ENCODE measurements at places on chromosomes 12 and 14.

- no peak for DNase-seq
Measured at GRCh38 chr12:127640181-127640886, 626.6 kb upstream of the TMEM132C start.

- DNase-seq, result no peak
Measured at GRCh38 chr14:21264025-21264801, 5.0 kb downstream of the HNRNPC start.

- no peak for DNase-seq
Measured at GRCh38 chr12:113238309-113238708, 17.0 kb downstream of the TPCN1 start.

- DNase-seq, result no peak
Measured at GRCh38 chr12:67483871-67484554, 164.5 kb upstream of the DYRK2 start.

- DNase-seq, result no peak
Measured at GRCh38 chr12:71282925-71283324, 125.1 kb upstream of the TSPAN8 start.

- DNase-seq, result no peak
Measured at GRCh38 chr14:24875203-24875838, 174.6 kb downstream of the STXBP6 start.

DNA sequence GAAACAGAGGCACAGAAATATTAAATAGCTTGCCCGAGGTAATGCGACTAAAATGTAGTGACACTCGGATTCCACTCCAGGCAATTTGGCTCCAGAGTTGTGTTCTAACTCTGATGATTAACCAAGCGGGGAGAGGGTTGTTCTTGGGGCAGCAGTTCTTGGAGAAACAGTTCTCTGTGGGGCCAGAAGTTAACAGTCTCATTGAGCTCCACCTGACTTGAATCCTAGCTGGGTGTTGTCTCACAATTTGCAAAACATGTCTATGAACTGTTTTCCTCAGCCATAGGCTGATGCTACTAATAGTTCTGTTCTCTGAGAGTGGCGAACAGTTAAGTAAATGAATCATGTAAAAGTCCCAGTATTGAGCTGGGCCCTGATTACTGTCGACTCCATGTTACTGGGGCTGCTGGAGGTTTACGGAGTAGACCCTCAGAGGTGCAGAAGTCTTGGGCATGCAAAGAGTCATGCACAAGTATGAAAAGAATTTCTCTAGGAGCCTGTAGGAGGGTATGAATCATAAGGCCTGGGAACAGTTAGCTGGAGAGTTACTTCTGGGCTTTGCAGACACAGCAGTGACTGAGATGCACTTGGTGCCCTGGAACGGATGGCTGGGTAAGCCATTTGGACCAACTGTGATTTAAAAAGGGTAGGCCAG, 15.4 kb upstream of the NIN start:
- DNase-seq, result no peak

GRCh38 chr12:65532162-65532561, 253.7 kb downstream of the MSRB3 start:
- DNase-seq, result no peak

DNA sequence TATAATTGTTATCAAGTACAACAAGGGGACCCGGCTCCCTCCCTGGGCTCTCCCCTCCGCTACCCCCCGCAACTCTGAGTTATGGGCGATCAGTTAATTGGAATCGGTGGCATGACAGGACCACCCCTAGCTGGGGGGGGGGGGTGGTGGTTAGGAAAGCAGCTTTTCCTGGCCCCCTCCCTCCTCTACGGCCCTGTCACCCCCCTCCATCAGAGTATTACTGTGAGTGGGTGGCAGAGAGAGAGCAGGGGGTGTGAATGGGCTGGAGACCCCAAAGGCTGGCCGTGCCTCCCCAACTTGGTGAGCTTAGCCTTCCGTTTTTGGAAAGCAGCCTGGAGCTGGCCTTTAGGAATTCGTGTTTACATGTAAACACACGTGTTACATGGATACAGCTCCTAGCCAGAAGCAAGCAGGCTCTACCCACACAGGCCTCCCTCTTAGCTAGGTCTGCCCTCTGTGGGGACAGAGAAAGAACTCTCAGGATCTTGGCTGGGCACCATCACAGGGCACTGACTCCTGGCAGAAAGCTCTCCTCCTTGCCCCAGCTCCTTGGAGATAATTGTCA, 1.1 kb upstream of the HOXC4 start:
- no peak for DNase-seq

- DNase-seq, result no peak
Measured at GRCh38 chr14:91008759-91009409, 51.6 kb downstream of the RPS6KA5 start.

DNA sequence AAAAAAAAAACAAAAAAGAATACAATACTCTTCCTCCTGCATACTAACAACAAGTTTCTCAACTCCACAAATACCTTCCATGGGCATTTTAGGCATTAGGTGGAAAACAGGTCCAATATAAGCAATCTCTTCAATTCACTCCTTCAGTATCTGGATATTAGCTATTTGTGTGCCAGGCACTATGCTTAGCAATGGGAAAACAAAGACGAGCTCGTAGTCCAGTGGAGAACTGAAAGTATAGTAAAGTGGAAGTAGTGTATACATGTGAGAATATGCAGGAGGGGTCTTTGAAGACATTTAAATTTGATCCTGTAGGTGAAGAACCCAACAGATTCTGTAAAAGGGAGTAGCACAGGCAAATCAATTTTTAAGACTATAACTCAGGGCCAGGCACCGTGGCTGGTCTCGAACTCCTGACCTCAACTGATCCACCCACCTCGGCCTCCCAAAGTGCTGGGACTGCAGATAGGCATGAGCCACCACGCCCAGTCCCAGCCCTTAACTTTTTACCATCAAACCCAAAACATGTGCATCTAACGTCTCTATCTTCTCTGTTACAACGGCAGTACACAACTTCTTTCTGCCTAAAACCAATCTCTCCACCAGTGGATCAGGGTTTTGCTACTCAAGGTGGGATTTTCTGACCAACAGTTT, 10.6 kb downstream of the HECTD1 start:
- no peak for DNase-seq

- no peak for DNase-seq
Measured at GRCh38 chr12:57835366-57836288, 10.9 kb downstream of the CTDSP2 start.

- peak; percentile 10 for DNase-seq
Measured at GRCh38 chr14:101077481-101078074, 174.1 kb upstream of the RTL1 start.

DNA sequence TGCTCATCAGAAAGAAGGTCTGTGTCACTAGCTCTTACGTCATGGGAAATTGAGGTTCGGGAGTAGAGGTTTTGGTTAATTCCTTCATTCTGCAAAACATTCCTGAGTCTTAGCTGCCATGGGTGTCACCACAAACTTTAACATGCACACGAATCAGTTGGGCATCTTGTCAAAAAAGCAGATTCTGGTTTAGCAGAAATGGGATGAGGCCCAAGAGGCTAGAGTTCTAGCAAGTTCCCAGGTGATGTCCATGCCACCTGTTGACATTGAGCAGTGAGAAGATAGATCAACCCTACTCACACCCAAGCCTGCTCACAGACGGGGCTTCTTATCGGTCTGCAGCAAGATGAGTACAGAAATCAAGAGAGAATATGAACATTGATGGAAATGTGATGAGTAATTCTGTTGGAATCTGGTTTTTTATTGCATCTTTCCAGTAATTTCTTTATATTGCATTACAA, 11.7 kb upstream of the RIN3 start:
- DNase-seq, result no peak

- DNase-seq, result peak; percentile 40
Measured at GRCh38 chr12:5796171-5796958, 148.7 kb downstream of the ANO2 start.

GRCh38 chr14:22878271-22879246, 4.5 kb upstream of the REM2 start:
- DNase-seq, result no peak

DNA sequence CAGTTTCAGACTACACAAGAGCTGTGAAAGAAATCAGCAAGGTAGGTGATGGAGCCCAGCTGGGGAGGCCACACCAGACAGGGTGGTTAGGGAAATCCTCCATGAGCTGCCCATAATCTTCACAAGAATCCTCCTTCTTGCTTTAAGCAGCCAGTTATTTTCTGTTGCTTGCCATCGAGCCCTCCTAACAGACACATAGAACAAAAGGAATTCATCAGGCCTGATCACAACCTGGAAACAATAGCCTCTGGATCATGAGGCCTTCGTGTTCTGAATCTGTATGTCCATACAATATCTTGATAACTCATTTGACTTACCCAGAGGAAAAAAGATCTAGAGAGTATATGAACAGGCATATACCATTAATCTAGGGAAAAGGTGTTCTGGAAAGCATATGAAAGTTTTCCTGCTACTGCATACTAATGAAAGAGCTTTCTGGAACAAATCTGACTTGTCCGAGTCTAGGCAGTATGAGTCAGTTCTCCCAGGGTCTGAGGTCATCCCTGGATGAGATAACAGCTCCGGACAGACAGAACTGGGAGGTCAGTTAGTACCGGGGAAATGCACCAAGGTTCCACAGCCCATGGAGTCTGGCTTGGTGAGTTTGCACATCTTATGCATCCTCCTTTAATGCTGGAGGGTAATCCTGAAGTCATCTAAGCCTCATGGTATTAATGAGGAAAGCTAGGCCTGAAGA, 52.8 kb upstream of the ELK3 start:
- no peak for DNase-seq

DNA sequence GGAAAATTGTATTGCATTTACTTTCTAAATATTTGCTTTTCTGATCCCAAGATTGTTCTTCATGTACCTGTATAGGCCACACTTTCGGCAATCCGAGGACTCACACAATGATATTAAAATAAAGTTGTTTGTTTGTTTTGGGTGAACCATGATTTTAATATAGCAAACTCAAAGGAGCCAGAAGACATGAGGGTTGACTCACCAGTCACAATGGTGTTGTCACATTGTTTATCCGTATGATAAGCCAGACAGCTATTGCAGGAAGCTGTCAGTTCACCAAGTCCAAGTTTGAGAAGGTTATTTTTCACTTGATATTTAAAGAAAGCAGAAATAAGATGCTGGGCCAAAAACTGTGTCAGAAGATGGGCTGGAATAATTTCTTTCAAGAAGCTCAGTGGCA, 67.1 kb upstream of the CPM start:
- DNase-seq, result no peak

DNA sequence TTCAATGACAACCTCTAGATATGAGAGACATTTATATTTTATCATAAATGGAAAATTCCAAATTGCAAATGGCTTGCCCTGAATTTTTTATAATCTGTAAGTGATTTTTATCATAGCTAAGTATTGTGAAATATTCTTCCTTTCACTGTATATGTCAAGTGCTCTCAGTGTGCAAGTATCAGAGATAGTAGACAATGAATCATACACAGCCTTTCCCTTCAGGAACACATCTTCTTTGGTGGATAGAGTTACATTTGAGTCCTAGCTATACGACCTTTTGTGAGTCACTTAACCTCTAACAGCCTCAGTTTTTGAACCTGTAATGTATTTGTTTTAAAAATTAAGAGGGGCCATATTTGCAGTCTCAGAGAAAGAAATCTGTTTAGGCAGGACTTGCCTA, 350.7 kb upstream of the SEL1L start:
- DNase-seq, result no peak

DNA sequence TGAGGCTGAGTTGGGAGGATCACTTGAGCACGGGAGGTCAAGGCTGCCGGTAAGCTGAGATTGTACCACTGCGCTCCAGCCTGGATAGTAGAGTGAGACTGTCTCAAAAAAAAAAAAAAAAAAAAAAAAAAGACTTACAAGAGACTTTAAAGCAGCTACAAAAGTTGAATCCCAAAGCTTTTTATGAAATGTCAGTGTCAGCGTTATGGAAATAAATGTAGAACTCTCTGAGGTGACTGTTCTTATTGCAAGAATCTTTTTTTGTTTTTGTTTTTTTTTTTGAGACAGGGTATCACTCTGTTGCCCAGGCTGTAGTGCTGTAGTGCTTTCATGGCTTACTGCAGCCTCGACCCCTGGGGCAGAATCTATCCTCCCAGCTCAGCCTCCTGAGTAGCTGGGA, 17.2 kb downstream of the FUT8 start:
- DNase-seq, result no peak

DNA sequence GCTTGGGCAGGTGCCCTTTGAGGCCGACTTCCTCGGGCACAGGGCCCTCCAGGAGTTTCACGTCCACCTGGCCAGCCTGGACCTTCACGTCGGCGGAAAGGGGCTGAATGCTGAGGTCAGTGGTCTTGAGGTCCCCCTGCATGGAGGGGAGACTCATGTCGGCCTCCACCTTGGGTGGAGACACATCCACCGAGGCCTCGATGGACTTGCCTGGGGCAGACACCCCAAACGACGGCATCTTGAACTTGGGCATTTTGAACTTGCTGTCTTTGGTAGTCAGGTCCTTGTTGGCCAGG, 24.0 kb downstream of the PLD4 start:
- DNase-seq, result no peak

- no peak for DNase-seq
Measured at GRCh38 chr14:66069830-66070541, 416.2 kb upstream of the CCDC196 start.

DNA sequence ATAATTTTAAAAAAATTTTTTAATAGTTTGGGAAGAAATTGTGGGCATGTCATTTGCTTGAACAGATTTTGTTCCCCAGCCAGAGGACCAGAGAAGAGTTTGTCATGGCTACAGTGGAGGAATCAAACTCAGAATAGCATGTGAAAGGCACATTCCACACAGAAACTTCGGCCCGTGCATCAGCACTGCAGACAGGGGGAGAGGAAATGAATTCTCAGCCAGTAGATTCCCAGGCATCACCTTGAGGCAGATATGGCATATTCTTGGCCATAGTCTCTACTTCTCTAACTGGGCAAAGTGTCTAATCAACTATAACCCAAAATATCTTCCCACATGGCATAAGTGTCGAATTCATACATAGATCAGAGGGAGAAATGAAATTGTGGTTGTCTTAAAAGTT, 153.3 kb downstream of the PRKCH start:
- no peak for DNase-seq

GRCh38 chr12:51320695-51321320, 3.2 kb downstream of the BIN2 start:
- no peak for DNase-seq

DNA sequence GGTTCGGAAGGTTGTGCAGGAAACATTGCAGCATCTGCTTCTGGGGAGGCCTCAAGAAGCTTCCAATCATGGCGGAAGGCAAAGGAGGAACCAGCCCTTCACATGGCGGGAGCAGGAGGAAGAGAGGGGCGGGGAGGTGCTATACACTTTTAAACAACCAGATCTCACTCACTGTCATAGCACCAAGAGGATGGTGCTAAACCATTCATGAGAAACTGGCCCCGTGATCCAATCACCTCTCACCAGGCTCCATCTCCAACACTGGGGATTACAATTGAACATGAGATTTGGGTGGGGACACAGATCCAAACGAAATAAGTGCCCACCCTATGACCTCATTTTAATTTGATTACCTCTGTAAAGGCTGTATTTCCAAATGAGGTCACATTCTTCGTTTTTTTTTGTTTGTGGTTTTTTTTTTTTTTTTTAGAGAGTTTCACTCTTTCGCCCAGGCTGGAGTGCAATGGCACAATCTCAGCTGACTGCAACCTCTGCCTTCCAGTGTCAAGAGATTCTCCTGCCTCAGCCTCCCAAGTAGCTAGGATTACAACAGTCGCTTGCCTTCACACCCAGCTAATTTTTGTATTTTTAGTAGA, 11.4 kb upstream of the ORAI1 start:
- no peak for DNase-seq

Measured in activated T-cell treated with anti-CD3 and anti-CD28 coated beads, Interleukin-2, amount 50 U/mL, for 72 hours (primary cell).